AG09309 (cell line): ENCODE measurements at places on chromosomes 5 and 9.

DNA sequence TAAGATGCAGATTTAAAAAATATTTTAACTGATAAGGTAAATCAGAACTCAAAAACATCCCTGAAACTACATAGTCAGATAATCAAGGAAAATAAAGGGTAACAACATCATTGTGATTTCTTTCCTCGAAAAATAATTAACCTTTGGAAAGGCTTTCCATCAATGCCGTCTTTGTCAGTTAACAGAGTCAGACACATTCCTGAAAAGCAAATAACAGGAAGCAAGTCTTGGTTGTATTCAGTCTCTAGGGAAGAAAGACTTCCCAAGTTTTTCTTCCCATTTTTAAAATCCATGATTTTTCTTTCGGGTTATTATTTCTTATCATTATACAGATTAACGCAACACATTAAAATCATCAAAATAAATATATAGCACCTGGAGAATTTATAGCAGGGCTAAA, 256.4 kb upstream of the CDH6 start:
- DNase-seq: no peak

GRCh38 chr5:43367453-43367852, 44.7 kb downstream of the CCL28 start:
- DNase-seq: no peak

DNA sequence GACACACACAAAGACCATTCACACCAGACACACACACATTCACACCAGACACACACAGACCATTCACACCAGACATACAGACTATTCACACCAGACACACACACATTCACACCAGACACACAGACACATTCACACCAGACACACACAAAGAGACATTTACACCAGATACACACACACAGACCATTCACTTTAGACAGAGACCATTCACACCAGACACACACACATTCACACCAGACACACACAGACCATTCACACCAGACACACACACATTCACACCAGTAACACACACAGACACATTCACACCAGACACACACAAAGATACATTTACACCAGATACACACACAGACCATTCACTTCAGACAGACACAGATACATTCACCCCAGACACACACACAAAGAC, 29.0 kb upstream of the FCN1 start:
- DNase-seq: no peak

GRCh38 chr5:7376871-7377270, 19.1 kb upstream of the ADCY2 start:
- no peak for DNase-seq

DNA sequence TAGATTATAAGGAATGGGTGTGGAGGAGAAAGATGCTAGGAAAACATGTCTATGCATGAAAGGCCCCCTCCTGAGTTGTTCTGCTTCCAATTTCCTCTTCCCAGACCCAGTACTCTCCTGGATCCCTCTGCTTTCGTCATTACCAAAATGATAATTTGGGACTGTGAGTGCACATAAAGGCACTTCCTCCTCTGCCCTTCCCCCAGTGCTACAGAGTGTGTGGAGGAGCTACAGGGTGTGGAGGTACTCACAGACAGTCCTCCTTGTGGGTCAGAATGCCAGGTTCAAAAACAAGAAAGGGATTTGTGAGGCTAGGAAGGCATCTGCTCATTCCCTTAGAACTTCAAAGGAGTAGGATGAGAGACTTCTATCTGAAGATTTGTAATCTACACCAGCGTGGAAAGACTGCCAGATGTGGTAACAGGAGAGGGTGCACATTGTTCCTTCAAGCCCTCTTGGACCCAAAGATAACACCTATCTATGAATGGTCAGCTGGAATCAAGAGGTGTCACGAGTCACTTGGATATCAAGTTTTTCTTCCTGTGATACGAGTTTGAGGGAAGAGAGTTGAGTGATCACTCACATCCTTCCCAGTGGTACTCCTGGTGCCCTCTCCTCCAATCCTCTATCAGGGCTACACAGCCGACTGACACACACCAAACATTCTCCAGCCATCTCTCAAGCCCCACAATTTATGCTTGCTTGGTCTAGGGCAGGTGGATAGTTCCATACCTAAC, 201.1 kb downstream of the EPB41L4A start:
- no peak for DNase-seq

GRCh38 chr9:129494113-129494789, 126.7 kb downstream of the C9orf50 start:
- no peak for DNase-seq
